Brain pericyte (primary cell): ENCODE measurements at places on chromosomes 1 and 21.

DNA sequence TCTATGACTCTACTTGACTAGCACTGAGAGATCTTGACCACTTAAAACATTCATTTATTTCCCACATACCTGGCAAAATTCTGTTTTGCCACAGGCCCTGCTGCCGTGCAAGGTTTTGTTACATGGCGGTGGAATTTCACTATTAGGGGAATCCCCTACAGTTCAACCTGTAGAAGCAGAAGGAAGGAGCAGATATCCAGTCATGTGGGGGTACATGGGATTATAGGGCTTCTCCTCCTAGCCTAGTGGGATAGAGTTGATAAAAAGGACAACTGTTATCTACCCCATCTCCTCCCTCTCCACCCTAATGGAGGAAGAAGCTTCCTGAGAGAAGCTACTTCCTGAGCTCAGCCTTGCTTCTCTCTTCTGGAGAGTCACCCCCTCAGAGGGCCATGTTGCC, 17.7 kb upstream of the PROK1 start:
- no peak for DNase-seq

GRCh38 chr1:246781212-246781611, 57.0 kb downstream of the SCCPDH start:
- DNase-seq = no peak

DNA sequence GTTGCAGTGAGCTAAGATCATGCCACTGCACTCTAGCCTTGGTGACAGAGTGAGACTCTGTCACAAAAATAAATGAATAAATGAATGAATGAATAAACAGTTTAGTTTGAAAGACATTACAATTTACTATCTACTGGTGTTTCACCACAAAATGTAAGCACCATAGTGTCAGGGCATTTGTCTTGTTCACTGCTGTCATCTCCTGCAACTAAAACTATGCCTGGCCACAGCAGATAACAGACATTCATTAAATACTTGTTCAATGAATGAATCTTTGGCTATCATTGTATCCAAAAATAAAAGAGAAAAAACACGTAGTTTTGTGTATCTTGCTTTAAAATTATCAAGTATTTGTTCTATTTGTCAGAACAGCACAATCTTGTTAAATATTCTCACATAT, 32.5 kb downstream of the SASS6 start:
- no peak for DNase-seq

DNA sequence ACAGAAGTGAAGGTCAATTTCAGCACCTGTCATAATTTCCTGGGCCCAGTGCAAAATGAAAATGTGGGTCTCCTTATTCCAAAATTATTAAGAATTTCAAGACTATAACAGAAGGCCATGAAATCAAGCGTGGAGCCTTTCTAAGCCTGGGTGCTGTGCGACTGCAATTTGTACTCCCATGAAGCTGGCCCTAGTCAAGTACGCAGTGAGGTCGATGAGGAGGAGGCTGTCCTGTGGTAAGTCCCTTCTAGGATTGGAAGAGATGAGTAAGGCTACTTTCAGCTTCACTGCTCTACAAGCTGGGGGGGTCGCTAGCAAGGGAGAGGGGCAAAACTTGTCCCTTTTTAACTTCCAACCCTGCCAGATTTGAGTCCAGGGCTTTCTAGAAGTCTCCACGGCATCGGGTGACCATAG, 410 bp upstream of the NUDC start:
- no peak for DNase-seq

DNA sequence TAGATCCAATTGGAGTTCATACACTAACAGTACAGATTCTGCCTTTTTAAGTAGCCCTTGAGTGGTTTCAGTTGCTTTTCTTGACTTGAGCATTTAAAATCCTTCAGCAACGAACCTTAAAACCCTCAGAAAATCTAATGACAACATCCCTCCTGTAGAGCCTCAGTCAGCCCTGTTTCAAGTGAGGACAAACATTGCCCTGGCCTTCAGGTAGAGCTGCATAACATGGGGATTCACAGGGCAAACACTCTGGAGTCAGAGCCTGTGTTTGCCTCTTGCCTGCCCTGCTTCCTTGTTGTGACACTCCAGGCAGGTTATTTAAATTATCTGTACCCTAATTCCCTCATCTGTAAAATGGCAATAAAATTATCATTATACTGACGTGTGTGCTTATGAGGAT, 96.1 kb upstream of the KCNA3 start:
- no peak for DNase-seq

DNA sequence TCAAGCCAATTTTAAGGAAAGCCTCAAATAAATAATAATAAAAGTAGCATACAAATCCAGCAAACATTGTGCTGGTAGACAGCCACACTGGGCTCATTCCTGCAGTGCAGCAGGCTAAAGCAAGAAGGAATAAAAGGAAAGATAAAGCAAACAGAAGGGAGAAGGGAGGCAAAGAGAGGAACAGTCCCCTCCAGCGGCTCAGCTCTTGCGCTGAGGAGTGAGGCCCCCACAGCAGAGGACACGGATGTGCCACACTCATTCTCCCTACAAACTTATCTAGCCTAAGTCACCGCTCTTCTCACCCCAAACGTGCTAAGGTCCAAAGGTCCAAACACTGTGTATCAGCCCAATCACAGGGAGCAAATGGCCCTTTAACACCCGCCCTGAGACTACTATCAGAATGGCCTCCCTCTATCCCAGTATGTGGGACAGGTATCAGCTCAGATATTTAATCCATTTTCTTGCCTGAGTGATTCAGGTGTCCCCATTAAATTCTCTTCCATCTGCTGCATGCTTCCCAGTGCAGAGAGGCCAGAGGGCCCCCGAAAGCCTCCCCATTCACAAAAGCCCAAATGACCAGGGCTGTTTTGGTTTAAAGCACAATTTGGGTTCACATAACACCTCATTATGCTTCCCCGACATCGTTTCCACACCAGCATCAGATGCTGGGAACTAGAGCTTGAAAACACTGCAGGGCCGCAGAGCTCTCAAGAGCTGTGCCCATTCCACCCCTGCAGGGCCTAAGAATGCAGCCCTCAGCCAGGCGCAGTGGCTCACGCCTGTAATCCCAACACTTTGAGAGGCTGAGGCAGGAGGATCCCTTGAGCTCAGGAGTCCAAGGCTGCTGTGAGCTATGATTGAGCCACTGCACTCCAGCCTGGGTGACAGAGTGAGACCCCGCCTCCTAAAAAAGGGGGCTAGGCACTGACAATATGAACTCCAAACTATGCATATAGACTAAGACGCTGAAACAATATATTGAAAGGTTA, 17.8 kb downstream of the CAPZB start:
- DNase-seq = no peak

GRCh38 chr1:223147409-223147808, 4.4 kb upstream of the TLR5 start:
- DNase-seq = no peak

- DNase-seq = no peak
Observed at GRCh38 chr1:112722601-112723510, 7.7 kb upstream of the PPM1J start.

DNA sequence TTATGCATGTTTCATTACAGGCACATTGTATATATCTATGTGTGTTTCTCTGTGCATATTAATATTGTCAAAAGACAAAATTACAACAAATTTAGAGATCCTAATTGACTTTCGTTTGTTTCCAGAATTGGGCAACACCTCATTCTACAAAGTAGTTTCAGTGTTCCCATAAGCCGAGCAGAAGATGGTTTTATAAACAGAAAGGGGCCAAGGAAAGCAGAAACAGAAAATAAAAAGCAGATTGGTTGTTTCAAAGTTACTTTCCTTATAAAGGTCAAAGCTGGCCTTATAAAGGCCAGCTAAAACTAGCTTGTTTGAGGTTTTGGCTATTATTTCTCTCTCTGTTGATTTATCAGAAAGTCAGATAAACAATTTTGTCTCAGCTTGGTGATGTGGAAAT, 116.2 kb upstream of the FGGY start:
- peak; percentile 44 for DNase-seq

- DNase-seq = no peak
Observed at GRCh38 chr1:188122646-188123045, 1293.9 kb downstream of the PLA2G4A start.

GRCh38 chr1:78726686-78727085, 77.1 kb downstream of the IFI44 start:
- DNase-seq = no peak

GRCh38 chr1:51729156-51729823, 112.4 kb downstream of the OSBPL9 start:
- DNase-seq = peak; percentile 24

GRCh38 chr1:76802094-76802493, 65.2 kb upstream of the ST6GALNAC5 start:
- DNase-seq = no peak

GRCh38 chr1:18569251-18569650, 61.4 kb upstream of the PAX7 start:
- DNase-seq = no peak

DNA sequence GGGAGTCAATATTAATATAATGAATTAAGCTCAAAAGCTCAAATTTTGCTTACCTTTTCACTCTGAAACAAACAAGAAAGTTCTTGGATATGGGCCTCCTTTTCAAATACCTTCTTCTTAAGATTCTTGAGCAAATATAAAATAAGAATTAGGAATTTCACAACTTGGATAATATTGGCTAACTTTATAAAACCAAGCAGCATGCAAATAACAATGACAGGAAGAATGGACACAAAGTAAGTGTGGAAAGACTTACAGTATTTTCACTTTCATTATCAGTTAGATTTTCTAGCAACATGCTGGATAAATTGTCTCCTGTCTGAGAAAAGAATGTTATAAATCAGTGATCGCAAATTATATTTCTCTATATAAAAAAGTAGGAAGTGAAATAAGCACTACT, 13.2 kb downstream of the ODF2L start:
- no peak for DNase-seq

DNA sequence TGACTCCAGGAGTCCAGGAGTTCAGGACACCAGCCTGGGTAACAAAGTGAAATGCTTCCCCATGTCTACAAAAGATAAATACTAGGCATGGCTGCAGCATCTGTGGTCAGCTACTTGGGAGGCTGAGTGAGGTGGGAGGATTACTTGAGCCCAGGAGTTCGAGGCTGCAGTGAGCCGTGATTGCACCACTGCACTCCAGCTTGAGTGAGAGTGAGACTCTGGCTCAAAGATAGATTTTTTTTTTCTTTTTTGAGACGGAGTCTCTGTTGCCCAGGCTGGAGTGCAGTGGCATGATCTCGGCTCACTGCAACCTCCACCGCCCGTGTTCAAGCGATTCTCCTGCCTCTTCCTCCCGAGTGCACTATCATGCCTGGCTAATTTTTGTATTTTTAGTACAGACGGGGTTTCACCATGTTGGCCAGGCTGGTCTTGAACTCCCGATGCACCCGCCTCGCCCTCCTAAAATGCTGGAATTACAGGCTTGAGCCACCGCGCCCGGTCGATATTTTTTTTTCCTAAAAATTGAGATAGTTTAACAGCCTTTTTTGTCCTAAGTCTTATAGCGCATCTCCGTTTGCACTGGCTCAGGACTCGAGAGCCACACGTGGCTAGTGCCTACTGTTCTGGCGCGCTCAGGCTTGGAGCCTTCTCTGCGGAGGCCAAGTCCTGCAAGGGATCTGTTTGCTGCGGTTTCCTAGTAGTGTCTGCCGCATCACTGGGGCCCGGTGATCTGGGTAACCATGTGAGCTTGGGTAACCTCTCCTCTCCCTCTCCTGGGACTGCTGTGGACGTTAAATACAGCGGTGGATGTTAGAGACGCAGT, 1.0 kb upstream of the MFN2 start:
- DNase-seq = no peak

DNA sequence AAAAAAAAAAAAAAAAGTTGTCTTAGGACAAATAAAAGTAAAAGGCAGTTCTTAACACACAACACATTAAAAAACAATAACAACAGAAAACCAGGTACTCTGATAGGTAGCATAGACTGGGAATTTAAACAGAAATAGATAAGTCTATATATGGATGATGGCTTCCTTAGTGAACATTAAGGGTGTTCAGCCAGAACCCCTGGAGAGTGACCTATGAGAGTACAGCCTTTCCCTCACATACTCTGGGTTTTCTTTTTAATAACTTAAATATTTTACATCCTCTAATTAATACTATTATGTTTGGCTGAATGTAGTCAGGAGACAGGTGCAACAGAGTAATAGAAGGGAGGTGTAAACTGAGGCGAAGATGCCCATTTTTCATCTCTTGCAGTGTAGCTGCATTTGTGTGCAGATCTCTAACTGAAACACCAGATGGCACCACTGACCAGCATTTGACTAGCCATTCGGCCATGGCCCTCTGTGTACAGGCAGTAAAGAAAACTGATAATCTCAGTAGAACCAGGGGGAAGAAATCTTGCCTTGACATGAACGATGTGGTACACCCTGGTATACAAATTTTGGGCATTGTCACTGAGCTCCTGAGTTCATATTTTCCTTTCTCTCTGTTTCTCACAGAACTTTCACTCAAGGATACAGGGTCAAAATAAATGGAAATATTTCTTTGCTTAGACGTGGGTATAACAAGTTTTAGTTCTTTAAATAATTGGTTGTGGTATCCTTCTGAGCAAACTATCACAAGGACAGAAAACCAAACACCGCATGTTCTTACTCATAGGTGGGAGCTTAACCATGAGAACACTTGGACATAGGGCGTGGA, 7.6 kb downstream of the TTF2 start:
- DNase-seq = no peak

GRCh38 chr1:996851-997712, 2.8 kb downstream of the HES4 start:
- no peak for DNase-seq

DNA sequence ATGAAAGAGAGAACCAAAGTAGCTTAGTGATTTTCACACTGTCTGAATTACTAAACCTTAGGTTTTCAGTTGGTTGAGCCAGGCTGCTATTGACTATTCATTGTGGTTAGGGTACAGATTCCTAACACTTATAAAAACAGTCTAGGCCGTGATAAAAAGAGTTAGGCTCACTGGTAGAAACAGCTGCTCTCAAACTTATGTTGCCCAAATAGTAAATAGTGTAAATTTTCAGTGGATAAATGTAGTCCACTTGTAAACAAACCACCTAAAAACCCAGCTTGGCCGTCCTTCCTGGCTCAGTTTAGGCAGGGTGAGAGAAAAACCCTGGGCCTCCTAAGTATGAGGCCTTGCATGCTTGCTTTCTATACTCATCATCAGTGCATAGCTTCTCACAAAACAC, 34.9 kb downstream of the ARID1A start:
- DNase-seq = no peak

- DNase-seq = no peak
Observed at GRCh38 chr1:190464690-190465089, 13.0 kb downstream of the BRINP3 start.

- no peak for DNase-seq
Observed at GRCh38 chr1:150066838-150067183, 765 bp upstream of the VPS45 start.

GRCh38 chr1:205052690-205053089, 9.7 kb downstream of the CNTN2 start:
- no peak for DNase-seq

DNA sequence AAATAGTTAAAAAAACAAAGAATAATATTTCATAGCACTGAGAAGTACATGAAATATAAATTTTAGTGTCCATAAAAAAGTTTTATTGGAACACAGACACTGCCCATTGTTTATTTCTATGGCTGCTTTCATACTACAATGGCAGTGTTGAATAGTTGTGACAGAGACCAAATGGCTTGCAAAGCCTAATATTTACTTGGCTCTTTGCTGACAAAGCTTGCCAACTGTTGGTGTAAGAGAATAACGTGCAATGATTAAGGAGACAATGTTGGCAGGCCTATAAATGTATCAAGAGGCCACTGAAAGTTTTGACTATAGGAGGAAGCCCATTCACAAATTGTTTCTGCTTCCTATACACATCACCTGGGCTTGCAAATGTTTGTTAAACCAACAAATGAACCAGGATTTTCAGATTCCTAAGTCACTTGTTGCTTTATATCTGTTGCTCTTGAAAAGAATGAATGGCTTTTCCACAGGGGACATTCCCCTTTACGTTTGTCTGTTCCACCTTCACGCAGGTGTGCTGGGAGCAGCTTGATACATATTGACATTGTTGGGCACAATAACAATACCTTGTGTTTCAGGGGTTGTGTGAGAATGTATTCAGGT, 5.5 kb upstream of the ST6GALNAC3 start:
- DNase-seq = no peak
